ENCODE measurements at places on chromosomes 12 and 14.

- no peak for DNase-seq
Measured at GRCh38 chr12:3913278-3913677, 40.1 kb upstream of the PARP11 start.

- no peak for DNase-seq
Measured at GRCh38 chr12:50928392-50928791, 24.0 kb upstream of the HIGD1C start.

- no peak for DNase-seq
Measured at GRCh38 chr12:94768398-94769046, 118.2 kb upstream of the TMCC3 start.

DNA sequence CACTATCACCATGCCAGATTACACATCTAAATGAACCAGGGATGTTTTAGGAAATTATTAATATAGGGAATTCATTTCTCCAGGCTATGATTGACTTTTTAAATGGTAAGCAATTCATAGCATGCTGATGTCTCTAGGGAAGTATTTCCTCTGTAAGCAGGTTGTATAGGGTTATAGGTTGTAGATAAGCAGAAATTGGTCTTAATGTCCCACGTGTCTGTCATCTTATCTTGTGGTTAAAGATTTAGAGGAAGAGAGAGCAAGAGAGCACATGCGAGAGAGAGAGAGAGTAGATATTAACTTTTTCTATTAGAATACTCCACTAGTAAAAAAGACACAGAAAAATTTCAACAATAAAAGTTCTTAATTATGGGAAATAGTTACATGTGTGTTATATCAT is 32.6 kb downstream of the TRHDE start:
- no peak for DNase-seq

GRCh38 chr14:64671591-64671990 is 32.6 kb upstream of the PLEKHG3 start:
- no peak for DNase-seq

GRCh38 chr12:44286336-44286735 is 450.5 kb downstream of the TMEM117 start:
- no peak for DNase-seq

DNA sequence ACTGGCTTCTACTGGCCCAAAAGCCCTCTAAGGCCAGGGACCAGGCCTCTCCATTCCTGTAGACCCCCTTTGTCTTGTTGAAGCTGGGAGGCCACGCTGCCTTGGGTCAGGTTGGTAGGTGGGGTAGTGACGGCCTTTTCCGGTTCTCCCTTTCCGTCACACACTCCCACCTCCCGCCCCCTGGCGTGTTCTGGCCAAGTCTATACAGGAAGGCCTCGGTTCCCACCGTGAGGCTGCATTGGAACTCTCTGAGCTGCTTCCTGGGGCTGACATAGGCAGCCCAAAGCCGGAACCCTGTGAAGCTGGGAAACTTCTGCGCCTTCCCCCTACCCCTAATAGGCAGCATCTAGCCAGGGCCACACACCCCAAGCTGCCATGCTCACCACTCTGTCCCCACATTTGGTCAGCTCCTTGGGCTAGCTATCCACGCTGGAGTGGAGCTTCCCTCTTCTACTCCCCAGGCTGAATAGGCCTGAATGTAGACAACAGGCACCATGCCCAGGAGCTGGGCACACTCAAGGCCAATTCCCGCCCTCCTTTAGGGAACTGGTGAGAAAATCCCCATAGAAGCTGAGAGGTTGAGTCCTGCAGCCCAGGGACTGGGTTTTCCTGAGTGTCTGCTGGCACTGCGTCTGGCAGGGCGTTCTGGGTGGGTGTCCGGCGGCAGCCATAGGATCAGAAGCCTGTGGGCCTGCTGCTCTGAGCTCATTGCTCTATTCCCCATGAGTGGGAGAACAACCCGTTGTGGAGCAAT is 35.7 kb downstream of the RIN3 start:
- peak; percentile 26 for DNase-seq

DNA sequence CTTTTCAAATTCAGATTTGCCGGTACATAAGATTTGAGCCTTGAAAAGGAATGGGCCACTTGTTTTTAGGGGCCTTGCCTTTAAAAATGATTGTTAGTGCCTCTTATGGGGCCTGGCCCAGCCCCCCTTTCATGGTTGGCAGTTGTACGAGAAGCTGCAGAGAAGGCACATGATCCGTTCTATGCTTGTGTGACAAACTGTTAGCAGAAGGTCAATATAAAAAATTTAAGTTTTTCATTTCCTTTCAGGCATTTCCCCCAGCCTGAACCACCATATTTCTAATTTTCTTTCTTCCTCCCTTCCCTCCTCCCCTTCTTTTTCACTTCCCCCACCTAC is 119.1 kb downstream of the PLXNC1 start:
- DNase-seq, result no peak

- DNase-seq, result no peak
Measured at GRCh38 chr14:72636871-72637270, 257.0 kb downstream of the DPF3 start.

- no peak for DNase-seq
Measured at GRCh38 chr12:38934686-38935085, 29.3 kb upstream of the CPNE8 start.

DNA sequence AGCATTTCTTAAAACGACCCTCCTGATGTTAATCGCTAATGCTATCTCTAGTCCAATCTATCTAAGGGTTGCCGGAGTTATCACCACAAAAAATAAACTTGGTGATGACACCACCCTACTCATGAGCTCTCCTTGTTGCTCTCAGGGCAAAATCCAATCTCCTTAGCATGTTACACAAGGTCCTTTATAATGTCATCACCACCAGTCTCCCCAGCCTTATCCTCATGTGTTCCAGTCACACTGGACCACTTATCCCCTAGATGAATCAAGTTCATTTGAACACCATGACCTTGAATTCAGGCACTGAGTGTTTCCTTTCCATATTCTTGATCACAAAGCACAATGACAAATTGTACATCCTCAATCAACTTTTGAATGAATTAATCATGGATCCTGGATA is 19.0 kb upstream of the DRAM1 start:
- DNase-seq, result no peak

GRCh38 chr14:89707086-89707485 is 247.4 kb downstream of the EFCAB11 start:
- no peak for DNase-seq

DNA sequence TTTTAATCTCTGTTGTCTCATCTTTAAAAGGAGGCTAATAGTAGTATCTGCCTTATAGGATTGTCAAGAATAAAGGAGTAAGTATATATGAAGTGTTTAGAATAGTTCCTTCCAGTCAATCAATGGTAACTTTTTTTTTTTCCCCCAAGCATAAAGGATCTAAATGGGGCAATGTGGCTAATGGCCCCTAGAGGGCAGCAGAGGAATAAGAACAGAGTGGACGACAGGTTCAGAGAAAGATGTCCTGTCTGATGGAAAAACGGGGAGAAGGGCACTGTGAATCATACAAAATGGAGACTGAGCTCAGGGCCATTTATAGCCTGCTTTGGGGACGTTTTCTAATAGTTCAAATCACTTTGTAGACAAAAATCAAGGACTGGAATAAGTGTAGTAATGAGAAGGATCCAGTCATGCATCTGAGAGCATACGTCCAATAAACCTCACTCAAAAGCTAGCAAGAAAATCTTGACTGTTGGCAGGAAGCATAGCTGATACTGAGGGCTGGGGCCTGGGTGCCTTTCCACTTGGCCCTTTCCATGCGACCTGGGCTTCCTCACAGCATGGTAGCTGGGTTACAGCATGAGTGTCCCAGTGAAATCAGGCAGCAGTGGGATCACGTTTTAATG is 51.3 kb downstream of the IFNG-AS1 start:
- peak; percentile 71 for DNase-seq

DNA sequence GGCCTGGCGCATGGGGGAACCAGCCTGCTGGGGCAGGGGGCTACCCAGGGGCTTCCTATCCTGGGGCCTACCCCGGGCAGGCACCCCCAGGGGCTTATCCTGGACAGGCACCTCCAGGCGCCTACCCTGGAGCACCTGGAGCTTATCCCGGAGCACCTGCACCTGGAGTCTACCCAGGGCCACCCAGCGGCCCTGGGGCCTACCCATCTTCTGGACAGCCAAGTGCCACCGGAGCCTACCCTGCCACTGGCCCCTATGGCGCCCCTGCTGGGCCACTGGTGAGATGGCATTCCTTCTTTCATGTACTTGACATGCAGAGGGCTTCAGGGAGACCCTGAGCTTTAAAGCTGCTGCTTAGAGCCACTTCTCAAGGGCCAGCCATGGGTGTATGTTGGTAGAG is 9.0 kb downstream of the LGALS3 start:
- DNase-seq, result no peak

DNA sequence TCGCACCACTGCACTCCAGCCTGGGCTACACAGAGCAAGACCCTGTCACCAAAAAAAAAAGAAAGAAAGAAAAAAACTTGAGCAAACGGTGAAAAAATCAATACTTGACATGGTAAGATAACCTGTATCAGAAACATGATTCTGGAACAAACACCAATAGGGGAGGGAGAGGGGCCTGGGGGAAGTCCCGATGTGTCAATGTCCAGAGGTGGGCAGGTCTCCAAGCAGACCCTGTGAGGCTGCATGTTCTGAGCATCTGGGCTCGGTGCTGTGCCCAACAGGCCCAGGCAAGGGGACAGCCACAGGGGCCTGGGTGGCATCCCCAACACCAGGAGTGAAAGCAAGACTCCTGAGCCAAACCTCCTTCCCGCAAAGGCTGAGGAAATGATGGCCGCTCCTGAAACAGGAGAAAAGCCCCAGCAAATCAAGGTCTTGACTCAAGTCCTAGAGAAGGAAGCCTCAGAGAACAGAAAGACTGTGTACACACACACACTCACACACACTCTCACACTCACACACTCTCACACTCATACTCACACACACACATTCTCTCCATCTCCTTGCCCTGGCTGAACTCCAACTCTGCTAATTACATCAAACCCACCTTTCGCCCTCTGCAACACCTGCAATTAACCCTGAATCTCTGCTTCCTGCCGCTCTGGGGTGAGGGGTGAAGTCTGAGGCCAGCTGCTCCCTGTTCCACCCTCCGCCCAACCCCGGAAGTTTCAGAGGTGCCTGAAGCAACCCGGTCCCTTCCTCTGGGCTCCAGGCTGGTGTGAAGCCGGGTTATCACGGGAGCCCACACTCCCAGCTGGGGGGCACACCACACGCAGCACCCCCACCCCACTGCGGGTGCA is 20.4 kb downstream of the CCDC88C start:
- peak; percentile 72 for DNase-seq

DNA sequence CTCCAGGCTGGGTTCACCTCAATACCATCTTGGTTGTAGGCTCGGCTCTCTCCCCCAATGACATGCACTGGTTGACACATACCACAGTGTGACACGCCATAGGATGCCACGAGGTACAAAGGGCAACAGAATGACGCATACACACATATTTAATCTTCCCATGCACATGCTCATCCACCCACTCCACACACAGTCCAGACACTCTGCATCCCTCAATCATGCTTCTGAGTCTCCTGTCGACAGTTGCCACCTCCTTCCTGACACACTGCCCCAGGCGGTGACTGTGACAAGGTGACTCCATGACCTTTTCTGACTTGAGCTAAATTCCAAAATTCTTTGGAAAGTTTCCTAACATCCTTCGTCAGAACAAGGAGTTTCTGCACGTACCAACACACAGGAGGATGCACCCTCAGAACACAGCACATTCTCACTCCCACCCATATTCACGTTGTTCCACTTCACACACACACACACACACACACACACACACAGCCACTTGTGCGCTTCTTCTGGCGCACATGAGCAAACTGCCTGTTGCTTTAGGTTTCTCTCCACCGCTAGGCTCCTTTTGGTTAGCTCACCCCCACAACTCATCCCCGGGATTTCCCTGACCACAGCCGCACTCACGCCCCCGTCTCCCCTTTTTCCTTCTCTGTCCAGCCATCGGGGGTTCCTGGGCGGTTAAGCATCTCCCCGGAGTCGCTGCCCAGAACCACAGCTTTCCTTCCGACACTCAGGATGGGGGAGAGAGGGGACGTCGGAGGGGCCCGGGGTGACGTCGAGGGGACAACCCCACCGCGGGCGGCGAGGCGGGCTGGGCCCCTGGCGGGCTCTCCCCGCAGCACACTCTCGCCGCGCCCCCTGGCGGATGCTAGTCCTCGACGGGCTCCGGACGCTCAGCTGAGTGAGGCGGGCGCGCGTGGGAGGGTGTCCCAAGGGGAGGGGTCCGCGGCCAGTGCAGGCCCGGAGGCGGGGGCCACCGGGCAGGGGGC is 536 bp upstream of the WNT1 start:
- peak; percentile 67 for DNase-seq

DNA sequence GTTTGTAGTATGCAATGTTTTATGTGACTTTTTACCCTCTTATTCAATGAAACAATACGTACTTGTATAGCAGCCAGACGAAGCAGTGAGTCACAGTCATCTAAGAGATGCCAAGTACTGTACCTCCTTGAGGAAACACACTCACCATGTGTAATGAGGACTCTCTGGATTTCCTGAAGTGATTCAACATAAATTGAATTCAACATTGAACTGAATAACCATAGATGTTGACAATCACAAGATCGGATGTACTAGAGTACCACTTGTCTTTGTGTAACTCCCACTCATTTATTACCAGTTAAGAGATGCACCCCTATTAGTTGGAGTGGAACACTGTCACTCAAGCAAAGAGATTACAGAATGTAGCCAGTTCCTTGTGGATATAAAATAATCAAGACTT is 175.2 kb upstream of the HMGA2 start:
- DNase-seq, result no peak

DNA sequence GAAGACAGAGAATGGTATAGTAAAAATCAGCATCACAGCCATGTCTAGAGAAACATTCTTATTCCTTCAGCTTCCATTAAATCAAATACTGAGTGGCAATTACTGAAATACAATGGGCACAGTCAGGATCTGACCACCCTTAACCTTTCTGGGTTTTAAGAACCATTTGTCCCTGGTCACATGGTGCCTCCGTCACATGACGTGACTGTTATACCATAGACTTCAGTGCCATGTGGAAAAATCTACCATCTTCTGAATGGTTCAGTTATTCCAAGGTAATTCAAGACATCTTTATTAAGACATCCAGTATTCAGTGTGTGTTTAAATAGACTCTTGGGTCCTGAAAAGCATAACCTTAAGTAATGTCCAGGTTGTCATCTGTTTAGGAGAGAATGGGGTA is 553.1 kb upstream of the FLRT2 start:
- DNase-seq, result no peak

DNA sequence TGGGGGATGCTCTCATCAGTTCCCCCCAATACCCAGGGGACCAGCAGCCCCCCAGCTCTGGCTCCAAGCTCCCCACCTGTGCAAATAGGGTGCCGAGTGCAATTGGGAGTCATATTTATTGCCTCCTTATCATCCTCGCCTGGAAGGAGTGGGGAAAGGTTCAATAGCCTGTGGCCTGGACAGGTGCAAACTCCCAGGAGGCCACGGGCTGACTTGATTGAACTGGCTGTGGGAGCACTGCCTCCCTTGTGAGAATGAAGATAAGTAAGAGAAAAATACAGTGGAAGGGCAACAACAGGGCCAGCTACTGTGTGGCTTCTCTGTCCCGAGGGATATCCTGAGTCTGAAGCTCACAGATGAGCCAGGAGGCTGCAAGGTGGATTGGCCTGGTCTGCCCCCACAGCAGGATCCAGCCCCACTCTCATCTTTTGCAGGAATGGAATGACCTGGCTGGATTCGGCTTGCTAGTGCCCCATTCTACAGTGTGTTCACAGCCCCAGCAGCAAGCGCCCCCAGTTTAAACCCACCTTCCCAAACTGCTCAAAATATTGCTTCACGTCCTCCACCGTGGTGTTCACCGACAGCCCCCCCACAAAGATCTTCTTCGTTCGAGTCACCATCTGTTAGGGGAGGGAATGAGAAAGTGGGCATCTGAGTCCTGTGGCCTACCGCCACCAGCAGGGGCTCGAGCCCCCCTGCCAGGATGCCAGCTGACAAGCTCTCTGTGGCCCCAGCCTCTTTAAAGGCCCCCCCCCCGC is 6.3 kb downstream of the MSI1 start:
- peak; percentile 75 for DNase-seq
